ENCODE measurements at places on chromosomes 7 and 10.
A peak's percentile ranks its signal among the peaks of the same experiment; 100 is the strongest.

- DNase-seq: no peak
Observed at GRCh38 chr7:10913457-10913856, 60.2 kb upstream of the PHF14 start.

DNA sequence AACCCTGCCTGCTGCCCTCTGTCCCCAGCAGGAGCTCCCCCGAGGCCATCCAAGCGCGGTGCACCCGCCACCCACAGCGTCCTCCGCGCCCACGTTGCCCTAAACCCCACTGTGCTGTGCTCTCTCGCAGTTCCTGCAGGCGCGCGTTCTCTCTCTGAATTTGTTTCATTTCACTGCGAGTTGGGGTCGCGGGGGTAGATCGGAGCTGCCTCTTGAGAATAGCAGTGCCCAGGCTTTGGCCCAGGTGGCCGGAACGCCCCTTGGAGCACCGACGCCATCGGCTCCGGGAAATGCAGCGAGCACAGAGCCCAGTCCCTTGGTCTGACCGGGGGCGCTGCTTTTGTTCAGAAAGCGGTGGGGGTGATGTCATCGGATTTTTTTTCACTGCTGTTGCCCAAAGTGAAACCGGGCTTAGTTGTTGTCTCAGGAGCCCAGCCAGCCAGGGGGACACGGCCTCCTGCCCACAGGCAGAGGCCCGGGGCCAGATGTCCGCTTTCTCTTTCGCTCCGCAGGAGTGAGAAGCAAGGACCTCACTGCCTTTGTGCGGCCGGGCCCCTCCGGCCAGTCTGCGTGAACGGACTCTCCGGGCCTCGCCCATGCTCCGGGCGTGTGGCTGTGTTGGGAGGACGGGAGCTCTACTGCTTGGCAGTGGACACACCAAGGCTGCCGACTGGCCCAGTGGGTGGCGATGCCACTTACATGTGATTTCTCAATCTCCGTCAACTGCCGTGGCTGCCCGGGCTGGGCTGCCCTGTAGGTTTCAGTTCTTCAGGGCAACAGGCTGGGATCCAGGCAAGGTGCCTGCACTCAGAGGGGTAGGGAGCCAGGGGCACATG is 43.1 kb downstream of the FOXK1 start:
- peak; percentile 47 for DNase-seq

DNA sequence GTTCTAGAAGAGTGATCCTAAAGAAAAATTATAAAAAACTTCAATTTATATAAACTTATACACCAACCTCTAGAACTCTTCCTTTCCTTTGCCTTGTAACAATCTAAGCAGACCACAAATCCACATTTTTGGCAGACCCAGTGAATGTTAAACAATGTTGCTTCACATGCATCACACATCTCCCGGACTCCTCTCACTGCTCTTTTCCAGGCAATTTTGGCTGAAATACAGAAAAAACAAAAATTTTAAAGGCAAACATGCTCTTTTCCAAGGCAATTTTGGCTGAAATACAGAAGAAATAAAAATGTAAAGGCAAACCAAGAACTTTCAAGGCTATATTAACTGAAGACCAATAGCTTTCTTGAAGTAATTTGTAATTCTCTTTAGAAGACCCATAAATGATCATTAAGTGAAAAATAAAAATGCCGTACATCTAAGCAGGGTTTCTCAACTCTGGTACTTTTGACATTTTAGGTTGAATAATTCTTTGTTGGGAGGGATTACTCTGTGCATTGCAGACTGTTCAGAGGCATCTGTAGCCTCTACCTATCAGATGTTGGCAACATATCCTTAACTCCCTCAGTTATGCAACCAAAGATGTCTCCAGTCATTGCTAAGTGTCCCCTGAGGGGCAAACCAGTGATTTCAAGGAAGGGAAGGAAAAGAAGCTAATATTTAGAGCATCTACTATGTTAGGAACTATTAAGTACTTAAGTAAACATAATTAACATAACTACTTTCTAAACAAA is 64.4 kb downstream of the NRBF2 start:
- no peak for DNase-seq

DNA sequence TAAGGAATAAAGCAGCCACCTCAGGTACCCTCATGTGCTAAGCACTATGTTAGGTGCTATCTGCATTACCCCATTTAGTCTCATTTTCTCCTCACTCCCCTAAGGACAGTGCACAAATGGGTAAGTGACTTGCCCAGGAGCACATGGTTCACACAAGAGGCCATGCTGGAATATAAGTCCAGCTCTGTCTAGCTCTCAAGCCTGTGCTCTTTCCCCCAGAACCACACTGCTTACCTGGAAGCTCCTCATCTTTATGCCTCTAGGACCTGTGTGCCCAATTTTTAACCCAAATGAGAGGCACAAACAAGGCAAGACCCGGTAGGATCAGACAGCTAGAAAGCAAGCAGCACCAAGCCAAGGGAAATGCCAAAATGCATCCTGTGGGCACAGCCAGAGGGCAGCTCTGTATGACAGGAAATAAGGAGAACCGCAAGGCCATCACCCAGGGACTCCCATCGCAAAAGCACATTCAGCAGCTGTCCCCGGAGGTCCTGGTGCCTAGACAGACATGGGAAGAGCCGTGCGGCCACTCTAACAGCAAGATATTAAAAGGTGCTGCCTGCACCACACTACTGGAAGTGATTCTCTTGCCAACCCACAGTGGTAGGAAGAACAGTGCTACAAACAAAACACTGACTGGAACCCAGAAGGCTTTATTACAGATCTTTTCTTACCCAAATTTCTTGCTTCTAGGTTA is 88.1 kb downstream of the GSAP start:
- DNase-seq: peak; percentile 3

GRCh38 chr7:122886357-122887081 is at the start of gene CADPS2:
TSS of gene CADPS2 (minus strand) at chr7:122886460. CDS start at chr7:122886337, 123 bp downstream.
- DNase-seq: no peak

DNA sequence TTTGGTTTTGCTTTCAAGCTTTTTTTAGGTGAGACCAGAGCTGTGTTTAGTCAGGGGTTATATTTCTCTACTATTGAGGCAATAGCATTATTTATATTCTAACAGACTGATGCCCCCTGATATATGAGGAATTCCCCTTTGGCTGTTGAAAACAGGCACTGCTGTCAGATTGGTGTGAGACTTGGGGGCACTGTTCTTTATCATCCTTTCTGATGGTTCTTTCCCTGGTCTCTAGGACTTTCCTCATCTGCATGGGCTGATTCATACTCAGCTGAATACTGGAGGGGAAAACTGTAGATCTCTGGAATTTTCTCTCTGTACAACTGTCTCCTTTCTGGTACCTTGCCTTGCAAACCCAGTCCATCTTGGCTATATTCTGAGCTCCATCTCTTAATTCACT is 10.0 kb upstream of the ICA1 start:
- no peak for DNase-seq

GRCh38 chr10:28426392-28427159 is 106.3 kb upstream of the WAC start:
- DNase-seq: no peak

DNA sequence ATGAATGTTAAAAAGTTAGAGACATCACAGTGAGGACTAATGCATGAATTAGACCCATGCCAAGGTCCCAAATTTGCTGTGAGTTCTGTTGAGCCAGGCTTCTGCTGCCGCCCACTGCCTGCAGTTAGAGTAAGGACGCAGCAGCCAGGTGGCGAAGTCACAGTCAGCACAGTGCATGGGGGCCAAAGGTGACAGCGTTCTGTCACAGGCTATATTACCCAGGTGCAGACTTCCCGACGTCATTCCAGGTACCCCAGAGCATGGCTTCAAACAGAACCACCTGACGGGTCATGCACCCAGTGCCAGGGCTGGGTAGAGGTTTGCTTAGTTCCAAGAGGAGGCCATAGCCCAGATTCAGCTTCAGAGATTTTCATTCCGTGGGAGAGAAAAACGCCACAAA is 33.9 kb upstream of the HMX3 start:
- no peak for DNase-seq

DNA sequence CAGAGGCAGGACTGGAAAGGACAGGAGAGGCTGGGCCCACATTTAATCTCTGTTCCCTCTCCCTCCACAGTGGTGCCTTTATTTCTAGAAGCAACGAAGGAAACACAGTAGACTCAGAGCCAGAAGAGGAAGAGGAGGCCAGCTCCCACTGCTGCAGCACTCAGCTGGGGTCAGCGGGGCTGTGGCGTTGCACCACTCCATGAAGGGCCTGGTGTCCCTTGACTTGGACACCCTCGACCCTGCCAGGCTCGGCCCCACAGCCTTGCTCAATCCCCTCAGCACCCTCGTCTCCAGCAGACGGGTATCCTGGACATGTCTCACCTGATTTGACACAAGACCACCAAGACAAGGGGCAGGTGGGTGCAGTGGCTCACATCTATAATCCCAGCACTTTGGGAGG is 38.8 kb downstream of the PRKAG2 start:
- no peak for DNase-seq

DNA sequence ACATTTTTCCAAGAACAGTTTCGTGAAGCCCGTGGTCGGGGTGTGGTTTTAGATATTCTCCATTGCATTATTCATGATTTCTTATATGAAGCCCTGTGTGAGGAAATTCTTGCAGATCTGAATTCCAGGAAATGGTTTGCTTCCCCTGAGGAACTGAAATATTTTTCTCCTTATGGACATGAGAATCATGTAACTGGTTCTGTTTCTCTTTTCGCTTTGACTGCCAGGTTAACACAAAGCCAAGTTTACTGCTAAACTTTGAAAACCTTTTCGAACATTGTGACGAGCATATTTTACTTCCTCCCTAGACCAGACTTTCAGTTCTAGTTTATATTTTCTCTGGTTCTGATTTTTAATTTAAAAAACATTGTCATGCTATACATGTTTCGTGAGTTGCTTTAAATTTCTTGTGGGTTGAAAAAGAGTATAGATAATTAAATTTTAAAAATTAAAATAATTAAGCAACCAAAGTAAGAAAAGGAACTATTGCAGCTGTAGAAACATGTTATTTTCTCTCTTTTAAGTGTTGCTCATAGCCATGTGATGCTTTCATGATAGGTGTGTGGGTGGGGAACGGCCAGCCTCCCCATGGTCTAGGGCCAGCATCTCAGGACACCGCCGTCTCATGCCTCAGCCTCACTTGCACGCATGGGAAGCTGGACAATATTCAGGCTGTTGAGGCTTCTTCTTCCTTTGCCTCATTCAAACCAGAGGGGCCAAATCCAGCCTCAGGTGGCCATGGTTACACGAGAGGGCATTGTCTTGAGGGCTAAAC is 97.1 kb downstream of the CREB5 start:
- no peak for DNase-seq

GRCh38 chr7:47520406-47520805 is 61.5 kb downstream of the TNS3 start:
- no peak for DNase-seq

DNA sequence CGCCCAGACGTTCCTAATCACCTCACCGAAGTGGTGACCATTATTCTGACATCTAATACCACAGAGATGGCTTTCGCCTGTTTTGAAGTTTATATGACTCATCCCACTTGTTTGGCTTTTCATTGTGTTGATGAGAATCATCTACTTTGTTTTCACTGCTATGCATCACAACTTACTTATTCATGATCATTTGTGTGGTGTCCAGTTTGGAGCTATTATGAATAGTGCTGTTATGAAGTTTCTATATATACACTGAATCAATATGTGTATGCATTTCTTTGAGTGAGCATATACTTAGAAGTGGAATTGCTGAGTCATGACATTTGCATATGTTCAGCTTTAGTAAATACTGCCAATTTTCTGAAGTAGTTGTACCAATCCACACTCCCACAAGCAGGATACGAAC is 38.6 kb upstream of the TNKS2 start:
- no peak for DNase-seq

DNA sequence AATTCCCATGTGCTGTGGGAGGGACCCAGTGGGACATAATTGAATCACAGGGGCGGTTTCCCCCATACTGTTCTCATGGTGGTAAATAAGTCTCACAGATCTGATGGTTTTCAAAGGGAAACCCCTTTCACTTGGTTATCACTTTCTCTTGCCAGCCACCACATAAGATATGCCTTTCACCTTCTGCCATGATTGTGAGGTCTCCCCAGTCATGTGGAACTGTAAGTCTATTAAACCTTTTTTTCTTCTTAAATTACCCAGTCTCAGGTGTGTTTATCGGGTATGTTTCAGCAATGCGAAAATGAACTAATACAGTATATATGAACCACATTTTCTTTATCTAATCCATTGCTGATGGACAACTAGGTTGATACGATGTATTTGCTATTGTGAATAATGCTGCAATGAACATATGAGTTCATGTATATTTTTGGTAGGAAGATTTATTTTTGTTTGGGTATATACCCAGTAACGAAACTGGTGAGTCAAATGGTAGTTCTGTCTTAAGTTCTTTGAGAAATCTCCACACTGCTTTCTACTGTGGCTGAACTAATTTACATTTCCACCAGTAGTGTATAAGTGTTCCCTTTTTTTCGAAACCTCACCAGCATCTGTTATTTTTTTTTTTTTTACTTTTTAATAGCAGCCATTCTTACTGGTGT is 70.0 kb upstream of the HGF start:
- no peak for DNase-seq

GRCh38 chr7:98321301-98321700 is 39.8 kb downstream of the BRI3 start:
- DNase-seq: no peak

DNA sequence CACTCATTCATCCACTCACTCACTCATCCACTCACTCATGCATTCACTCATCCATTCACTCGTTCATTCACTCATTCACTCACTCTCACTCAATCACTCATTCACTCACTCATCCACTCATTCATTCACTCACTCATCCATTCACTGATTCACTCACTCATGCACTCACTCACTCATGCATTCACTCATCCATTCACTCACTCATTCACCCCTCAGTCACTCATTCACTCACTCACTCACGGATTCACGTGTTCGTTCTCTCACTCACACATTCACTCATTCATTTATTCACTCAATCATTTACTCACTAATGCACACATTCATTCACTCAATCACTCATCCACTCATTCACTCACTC is 73.4 kb downstream of the CARD11 start:
- DNase-seq: no peak

DNA sequence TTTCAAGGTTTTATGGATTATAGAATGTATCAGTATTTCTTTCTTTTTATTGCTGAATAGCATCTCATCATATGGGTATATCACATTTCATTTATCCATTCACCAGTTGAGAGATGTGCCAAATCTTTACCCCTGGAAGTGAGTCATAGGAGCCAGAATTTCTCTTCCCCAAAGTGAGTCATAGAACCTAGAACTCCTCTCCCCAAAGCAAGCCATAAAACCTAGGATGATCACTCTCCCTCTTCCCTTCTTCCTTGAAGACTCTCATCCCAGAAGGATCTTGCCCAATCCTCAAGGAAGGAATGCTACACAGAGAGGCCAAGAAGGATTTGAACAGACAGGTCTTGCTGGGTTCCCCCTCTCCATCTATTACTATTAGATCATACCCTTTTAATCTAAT is 199.9 kb downstream of the EVX1 start:
- DNase-seq: no peak

DNA sequence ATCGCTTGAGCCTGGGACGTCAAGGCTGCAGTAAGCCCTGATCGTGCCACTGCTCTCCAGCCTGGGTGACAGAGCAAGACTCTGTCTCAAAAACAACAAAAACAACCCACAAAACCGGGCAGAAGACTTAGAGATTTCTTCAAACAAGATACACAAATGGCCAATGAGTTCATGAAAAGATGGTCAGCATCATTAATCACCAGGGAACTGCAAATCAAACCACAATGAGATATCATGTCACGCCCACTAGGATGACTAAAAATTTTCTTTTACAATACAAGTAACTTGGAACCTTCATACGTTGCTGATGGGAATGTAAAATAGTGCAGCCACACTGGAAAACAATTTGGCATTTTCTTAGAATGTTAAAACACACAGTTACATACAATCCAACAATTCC is 77.3 kb upstream of the GRID1 start:
- no peak for DNase-seq

- DNase-seq: no peak
Observed at GRCh38 chr10:3111621-3112163, 44.3 kb downstream of the PFKP start.

- DNase-seq: no peak
Observed at GRCh38 chr7:151869968-151870918, 6.7 kb downstream of the PRKAG2 start.
